ENCODE measurements at places on chromosomes 12 and 14. TPM values are rescaled to one million over a fixed set of nuclear protein-coding genes. Genes with fewer than 3 reads are reported as not detected.
A peak's percentile ranks its signal among the peaks of the same experiment; 100 is the strongest.

Gene ACADS
- polyA plus RNA-seq = 11.5 TPM

Gene SLC6A13
- 2.4 TPM for polyA plus RNA-seq

Gene HNF1A
- 3.6 TPM for polyA plus RNA-seq

DNA sequence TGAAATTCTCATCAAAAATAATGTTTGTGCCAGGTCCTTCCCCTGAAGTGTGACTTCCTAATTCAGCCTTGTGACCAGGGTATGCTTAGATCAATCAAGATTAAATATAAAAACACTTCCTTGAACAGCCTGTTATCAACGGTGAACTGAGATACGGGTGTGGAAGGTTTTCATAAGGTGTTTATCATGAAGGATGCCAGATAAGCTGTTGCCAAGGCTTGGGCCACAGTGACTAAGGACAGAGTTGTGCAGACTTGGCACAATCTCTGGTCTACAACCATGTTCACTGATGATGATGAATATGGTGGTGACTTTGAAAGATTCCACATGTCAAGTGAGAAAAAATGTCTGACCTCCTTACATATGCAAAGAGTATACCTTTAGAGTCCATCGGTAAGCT lies 51.3 kb upstream of the LIN7A start:
- DNase-seq = no peak

GRCh38 chr14:69662636-69663299 lies 51.4 kb downstream of the SUSD6 start:
- DNase-seq = no peak

GRCh38 chr14:34548472-34548981 lies 9.0 kb upstream of the EAPP start:
- no peak for DNase-seq

GRCh38 chr12:95014554-95014953 lies 11.1 kb upstream of the NDUFA12 start:
- DNase-seq = no peak

GRCh38 chr12:90064852-90065801 lies 356.5 kb upstream of the ATP2B1 start:
- peak; percentile 42 for DNase-seq
